Substantia nigra (tissue), 51 donors: ENCODE measurements at places on chromosomes 2 and 18.

GRCh38 chr18:23137788-23138216, 2.5 kb downstream of the CABLES1 start:
- no peak for DNase-seq

- no peak for DNase-seq
These were observed 220.4 kb upstream of the SLC35G4 start for GRCh38 chr18:11388755-11389680.

DNA sequence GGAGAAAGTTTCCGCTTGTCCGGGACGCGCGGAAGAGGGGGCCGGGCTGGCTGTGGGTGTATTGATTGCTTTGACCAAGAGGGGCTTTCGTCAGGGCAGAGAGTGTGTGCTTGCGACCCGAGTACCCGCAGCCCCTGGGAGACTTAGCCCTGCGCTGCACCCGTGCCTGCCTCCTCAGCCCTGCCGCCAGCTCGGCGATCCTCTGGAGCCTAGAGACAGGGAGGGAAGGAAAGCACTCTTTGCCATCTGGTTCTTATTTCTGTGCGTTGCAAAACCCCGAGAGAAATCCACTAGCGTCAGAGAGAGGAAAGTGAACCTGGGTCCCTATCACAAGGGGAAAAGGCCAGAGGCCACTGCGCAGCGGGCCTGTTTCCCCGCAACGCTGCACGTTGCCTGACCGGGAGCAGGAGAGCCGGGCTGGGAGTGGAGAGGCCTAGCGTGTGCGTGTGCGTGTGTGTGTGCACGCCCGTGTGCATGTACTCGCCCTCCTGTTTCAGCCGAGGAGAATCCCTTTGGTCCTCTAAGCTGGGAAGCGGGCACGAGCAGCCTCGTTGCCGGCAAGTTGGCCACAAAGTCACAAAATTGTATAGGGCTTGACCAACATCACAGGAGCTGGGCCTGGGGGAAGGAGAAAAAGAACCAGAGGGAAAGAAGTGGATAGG, 1.7 kb downstream of the SIX3 start:
- no peak for DNase-seq

DNA sequence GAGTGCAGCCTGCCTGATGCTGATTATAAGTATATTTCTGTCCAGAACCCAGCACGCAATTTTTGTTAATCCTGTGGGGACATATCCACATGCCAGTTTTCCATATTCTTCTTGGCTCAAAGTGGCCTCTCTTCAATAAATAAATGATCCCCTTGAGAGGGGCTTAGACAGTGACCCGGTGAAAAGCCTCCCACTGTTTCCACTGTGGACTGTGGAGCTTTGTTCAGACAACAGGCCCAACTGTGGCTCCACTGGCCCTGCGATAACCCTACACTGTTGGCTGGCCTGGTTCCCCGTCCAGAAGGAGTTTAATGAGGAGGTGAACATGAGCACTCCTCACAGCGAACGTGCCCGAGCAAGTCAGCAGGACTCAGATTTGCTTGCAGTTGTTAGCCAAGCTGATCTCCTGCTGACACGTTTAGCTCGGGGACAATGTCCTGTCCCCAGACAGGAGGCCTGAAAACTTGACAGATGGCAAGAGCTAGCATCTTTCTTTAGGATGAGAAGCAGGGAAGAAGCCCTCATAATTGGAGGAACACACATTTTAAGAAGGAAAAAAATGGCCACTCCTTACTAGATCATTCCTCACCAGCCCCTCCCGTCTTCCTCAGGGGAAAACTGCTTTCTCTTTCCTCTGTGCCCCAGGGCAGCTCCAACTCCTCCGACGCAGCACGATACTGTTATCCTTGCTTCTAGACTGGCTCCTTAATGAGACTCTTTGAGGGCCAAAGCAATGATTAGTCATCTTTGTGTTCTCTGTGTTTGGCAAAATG, 20.0 kb upstream of the MTCL1 start:
- DNase-seq = no peak

DNA sequence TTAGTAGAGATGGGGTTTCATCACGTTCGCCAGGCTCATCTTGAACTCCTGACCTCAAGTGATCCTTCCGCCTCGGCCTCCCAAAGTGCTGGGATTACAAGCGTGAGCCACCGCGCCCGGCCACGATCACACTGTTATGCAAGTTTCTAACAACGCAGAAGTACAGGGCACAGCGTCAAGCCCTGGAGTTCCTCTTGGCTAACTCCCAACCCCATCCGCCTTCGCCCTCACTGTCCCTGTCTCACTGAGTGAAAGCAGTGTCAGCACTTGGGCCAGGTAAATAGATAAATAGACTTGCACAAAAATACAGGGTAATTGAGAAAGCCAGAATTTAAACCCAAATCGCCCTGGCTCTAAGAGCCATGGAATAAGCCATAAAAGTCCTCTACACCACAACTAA, 111.7 kb downstream of the ACVR1 start:
- DNase-seq = no peak
